ENCODE measurements at places on chromosomes 3 and 15.

GRCh38 chr3:76310089-76310488 lies 524.7 kb upstream of the ZNF717 start:
- DNase-seq: no peak

- no peak for DNase-seq
Observed at GRCh38 chr3:19046440-19046839, 101.9 kb upstream of the KCNH8 start.

- no peak for DNase-seq
Observed at GRCh38 chr3:140206196-140207040, 271.4 kb downstream of the CLSTN2 start.

DNA sequence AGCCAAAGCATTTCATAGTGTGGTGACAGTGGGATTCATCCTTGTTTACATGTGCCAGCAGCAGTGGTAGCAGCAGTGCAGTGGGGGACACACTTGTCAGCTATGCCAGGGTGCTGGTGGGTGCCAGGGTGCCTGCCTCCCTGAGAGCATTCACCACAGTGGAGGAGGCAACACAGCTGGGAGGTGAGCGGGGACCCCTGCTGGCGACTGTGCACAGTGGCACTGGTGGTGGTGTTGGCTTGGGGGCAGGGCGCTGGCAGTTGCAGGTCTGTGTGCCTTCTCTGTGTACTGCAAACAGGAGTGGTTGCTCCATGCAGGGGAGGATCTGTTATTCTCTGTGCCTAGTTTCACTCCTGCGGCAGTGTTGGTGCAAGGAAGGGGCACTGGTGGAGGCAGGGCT lies 41.2 kb downstream of the CEP63 start:
- DNase-seq: no peak

- no peak for DNase-seq
Observed at GRCh38 chr3:184229394-184230080, at the start of gene VWA5B2. TSS of gene VWA5B2 (plus strand) at chr3:184229585. CDS start at chr3:184230529, 944 bp downstream.

- no peak for DNase-seq
Observed at GRCh38 chr3:122875547-122876127, 80.8 kb downstream of the SLC49A4 start.

- no peak for DNase-seq
Observed at GRCh38 chr3:124132813-124133212, 140.9 kb upstream of the ROPN1 start.

- no peak for DNase-seq
Observed at GRCh38 chr3:170360466-170360865, 3.0 kb downstream of the SKIL start.

DNA sequence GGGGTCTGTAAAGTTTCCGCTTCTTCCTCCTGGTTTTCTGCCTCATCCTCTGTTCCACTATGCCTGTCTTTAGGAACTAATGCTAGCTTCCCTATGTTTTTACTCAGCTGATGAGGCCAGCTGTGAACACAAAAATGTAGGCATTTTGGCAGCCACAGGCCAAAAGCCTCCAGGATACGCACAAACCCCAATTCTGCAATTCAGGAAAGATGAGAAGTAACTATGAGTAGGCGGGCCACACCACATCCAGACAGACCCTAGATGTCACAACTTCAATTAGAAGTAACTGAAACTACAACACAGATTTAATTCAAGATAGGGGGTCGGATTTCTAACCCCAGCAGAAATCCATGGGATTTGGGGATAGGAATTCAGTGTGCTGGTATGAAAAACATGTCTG lies 11.9 kb downstream of the CA12 start:
- DNase-seq: no peak

- no peak for DNase-seq
Observed at GRCh38 chr3:169404520-169404890, 259.0 kb downstream of the MECOM start.

DNA sequence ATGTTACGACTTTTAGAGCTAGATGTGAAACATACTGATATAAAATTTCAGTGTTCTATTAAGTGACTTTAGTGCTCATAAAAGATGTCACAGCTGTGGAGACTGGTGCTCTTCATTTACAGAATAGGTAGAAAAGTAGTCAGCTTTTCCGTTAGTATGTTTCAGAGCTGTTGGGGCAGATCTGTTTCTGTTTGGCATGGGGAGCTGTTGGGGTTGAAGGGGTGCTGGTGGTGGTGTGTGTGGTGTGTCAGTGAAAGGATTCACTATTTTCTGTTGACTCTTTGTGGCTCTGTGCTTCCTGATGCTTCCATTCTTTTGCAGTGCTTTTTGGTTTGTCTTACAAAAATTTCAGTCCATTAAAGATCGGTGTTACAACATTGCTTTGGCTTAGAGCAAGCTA lies 3.2 kb downstream of the UBE2E2 start:
- DNase-seq: no peak

GRCh38 chr15:100981086-100981485 lies 61.9 kb downstream of the LRRK1 start:
- DNase-seq: no peak

DNA sequence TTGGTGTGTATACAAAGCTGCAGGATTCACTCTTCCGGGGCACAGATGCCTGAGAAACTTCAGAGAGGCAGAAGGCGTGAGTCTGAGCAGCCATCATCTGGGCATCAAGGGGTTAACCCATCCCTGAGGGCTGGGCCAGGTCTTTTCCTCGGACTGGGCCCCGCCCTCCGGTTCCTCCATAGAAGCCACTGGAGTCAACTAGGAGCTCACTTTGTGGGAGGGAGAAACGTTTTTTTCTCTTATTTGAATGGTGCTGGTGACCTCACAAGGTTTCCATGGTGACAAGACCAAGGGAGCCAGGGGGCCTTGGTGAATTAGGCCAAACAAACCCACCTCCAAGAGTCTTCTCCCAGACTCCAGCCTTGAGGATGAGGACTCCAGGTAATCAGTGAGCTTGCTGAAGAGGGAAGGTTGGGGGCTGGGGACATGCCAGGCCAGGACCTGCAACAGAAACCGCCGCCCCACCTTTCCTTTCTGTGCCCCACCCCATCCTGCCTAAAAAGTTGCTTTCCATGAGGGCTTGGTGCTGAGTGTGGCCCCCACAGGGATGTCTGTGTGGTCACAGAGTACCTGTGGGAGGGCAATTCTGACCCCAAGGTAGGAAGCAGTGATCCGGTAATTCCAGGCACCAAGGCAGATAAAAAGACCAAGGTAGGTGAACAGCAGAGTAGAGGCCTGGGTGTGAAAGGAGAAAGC lies 14.8 kb upstream of the INSYN1 start:
- no peak for DNase-seq

DNA sequence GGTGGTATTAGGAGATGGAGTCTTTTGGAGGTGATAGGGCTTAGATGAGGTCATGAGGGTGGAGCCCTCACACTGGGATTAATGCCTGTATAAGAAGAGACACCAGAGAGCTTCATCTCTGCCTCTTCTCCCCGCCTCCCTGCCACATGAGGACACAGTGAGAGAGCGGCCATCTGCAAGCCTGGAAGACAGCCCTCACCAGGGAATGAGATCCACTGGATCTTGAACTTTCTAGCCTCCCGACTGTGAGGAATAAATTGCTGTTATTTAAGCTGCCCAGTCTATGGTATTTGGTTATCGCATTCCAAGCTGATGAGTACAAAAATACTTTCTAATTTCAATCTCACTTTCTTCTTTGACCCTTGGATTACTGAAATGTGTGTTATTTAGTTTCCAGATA lies 121.4 kb downstream of the OCA2 start:
- DNase-seq: no peak

DNA sequence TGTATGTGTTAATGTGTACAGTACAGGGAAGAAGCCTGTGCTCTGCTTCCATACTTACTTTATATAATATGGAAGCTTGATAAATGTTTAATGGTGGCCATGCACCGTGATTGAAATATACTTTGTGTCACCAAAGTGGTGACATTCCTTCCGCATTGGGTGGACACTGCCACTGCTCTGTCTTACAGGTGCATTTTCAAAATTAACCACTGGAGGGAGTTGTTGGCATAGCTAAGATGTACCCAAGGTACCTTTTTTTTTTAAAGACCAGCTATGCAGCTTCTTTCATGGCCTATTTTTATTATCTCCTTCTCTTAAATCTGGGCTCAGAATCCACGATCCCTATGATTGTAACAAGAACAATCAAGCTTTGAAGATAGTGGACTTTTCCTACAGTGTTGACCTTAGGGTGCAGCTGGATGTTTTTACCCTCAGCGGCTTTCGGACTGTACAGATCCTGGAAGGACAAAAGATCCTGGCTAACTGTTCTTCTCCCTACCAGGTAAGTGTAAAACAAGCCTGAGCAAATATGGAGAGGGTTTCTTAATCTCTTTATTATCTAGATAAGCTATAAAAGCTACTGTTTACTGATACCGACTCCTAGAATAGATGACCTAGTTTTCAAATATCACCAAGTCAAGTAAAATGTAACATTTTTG lies 21.6 kb upstream of the PAK6 start:
- no peak for DNase-seq

DNA sequence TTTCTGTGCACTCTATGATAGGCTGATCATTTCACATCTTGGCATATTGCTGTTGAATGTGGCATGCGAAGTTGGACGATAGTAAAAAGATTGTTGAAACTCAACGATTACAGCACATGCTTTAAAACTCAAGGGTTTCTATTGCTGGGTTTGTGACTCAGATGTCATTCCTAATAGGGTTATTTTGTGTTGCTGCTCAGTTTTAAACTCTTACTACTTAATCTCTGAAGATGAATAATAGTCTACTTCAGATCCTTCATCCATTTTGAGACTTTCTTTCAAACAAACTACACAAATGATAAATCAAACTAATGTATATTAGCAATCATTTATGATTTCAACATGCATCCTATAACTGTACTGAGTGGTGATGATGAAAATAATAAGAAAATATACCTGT lies 71.3 kb upstream of the MBNL1 start:
- DNase-seq: no peak

DNA sequence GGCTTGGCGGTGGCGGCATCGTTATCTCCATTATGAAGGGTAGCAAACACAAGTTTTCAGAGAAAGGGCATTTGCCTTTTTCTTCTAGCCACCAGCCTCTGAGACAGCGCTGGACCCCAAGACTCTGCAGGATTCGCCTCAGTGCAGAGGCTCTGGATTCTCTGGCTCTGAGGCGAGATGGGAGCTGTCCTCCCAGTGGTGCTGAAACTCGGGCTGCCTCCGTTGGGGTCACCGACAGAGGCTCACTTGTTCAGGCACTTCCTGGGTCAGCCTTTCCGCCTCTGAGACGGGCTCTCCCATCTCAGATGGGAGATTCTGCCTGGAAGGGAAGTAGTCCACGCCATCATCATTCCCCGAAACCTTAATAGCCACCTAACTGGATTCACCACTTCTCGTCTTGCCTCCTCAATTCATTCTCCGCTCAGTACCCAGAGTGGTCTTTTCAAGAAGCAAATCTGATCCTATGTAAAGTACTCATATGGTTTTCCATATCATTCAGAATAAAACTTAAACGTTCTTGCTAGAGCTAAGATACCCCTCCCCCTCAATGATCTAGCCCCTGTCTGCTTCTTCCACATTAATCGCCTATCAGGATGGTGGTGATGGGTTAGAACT lies 76.9 kb downstream of the RHCG start:
- DNase-seq: no peak

GRCh38 chr15:60551147-60551780 lies 72.3 kb upstream of the ICE2 start:
- DNase-seq: no peak

GRCh38 chr3:75048650-75049049 lies 434.2 kb upstream of the CNTN3 start:
- DNase-seq: no peak

DNA sequence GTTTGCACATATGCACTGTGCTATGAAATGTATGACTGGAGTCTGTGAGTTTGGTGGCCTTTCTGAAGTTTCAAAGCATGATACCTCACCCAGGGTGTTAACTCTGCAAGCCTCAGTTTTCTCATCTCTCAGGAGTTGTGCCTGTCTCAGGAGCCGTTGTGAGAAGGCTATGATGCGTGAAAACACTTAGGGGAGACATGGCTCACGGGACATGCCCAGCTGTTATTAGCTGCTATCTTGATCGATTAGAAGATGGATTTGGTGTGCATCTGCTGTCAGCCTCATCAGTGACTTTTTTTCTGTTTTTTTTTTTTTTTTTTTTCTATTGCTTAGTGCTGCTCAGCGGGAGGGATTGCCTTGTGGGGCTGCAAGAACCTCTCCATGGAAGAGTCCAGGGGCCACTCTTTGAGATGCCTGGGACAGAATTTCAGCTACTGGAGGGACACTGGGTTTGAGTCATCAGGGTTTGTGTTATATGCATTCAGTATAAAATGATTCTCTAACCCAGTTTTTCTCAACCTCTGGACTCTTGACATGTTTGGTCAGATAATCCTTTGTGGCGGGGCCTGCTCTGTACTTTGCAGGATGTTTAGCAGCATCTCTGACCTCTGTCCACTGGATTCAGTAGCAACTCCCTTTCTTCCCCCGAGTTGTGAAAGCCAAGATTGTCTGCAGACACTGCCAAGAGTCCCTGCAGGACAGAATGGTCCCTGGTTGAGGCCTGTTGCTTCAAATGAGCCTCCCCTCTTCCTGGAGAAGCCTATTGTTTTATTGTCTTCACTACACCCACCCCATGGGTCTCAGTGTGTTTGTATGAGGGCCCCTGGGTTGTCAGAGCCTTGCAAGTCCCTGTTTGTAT lies 181.4 kb downstream of the CACNA2D3 start:
- DNase-seq: no peak

- no peak for DNase-seq
Observed at GRCh38 chr15:99503411-99503810, 62.4 kb upstream of the MEF2A start.

GRCh38 chr3:7640787-7641186 lies 779.9 kb downstream of the GRM7 start:
- no peak for DNase-seq

DNA sequence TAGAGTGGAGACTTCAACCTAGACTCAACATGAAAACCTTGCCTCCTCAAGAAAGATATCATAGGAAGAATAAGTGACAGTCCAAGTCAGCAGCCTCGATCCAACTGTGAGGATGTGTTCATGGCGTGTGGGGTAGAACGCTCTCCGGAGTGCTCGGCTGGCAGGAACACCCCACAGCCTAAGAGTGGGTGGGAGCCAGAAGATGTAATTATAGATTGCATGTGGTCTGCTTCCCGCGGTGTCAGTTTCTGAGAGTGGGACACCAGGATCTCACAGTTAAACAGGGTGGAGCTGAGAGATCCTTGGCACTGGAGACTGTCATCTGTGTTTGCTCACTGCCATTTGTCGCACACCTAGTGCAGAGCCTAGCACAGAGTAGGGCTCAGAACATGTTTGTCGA lies 158.0 kb downstream of the CTNNB1 start:
- DNase-seq: no peak

- DNase-seq: no peak
Observed at GRCh38 chr15:47412136-47412535, 305.2 kb upstream of the SEMA6D start.

DNA sequence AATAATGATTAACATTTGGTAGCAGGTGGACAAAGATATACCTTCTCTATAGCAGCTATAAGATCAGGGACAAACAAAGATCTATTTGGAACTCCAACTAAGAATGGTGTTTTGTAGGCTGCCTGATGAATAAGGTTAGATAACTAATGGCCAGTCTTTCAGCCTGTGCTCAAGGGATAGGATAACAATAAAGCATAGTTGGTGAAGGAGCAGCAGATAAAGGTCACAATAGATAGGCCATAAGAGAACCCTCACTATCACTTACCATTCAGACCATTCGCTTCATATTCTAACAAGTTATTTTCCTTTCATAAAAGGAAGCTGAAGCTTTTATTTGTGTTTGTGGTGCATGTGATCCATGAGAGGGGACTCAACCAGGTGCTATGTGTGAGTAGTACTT lies 19.8 kb downstream of the EPM2AIP1 start:
- no peak for DNase-seq

GRCh38 chr3:186529201-186529999 lies 14.8 kb downstream of the CRYGS start:
- no peak for DNase-seq

- DNase-seq: no peak
Observed at GRCh38 chr15:49741712-49742111, 120.9 kb downstream of the DTWD1 start.
